Heart left ventricle (tissue), 16 donors: ENCODE measurements at places on chromosomes 16 and 17. TPM values are rescaled to one million over a fixed set of nuclear protein-coding genes. Genes with fewer than 3 reads are reported as not detected.
A peak's percentile ranks its signal among the peaks of the same experiment; 100 is the strongest.

DNA sequence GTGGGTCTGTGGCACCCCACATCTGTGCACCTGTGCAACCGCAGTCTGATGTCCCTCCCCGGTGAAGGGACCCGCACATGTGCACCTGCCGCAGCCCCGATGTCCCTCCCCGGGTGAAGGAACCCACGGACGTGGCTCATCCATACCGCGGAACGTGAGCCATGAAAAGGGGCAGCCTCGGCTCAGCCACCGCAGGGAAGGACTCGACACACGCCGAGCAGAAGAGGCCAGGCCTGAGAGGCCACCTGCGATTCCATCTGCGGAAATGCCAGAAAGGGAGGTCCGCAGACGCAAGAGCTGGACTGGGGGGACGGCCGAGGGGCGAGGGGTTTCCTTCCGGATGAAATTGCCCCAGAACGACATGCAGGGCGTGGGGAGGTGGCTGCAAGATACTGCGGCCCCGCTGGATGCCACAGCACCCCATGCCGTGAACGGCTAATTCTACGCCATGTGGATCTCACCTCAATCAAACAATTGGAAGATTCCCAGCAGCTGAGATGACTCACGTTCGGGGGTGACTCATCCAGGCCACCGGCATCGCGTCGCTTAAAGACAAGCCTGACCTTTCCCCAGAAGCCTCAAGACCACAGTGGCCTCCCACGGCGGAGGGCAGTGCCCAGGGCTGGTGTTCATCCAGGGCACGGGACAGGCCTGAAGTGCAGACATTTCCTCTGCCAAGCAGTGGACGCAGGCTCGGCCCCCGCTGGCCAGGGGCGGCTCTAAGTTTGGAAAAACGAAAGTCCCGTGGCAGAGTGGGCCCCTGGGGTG, 21.0 kb downstream of the SOX8 start:
- DNase-seq = no peak

GRCh38 chr17:57370037-57370581, 113.8 kb downstream of the MSI2 start:
- no peak for DNase-seq

DNA sequence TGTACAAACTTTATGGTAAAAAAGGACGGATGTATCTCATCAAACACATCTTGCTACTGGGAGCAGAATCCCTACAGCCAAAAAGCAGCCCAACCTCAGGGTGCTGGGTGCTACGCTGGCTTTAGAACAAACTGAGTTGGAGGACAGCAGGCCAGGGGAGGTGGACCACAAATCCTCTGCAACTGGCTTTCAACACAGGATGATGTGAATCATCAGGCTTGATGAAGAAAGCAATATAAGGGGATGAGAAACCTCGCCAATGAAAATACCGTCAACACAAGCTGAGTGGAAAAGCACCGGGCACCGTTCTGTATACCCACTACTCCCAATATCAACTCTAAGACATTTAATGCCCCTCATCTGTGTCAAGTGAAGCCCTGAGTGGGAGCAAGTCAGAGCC, 14.3 kb downstream of the HBQ1 start:
- DNase-seq = no peak

GRCh38 chr17:44599298-44600175, 42.3 kb downstream of the FZD2 start:
- peak; percentile 39 for DNase-seq

The KRT32 gene
- 0.16 TPM for total RNA-seq

- DNase-seq = peak; percentile 74
These were observed 587 bp upstream of the CDK5R1 start for GRCh38 chr17:32486111-32486700.

DNA sequence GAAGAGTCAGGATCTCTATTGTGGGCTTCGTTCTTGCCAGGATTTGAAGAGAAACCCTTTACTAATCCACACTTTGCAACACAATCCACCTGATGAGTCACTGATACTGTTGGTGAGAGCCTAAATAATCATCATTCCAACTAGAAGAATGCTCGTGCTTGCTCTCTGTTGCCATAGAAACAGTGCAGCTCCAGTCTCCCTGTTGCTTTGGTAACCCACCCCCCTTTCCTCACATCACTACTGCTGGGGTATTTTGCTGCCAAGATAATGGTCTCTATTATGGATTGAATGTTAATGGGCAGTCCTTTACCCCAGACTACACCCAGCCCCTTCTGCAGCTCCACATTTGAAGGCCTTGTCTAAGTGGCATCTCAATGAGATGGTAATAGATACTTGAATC, 190.4 kb downstream of the ABCC12 start:
- no peak for DNase-seq

The KRTAP4-11 gene
- not detected for total RNA-seq

GRCh38 chr16:83924686-83925085, 25.8 kb downstream of the MLYCD start:
- no peak for DNase-seq

- no peak for DNase-seq
These were observed 343.0 kb upstream of the CDH5 start for GRCh38 chr16:66023481-66023880.

GRCh38 chr17:60652454-60653247, 25.0 kb upstream of the BCAS3 start:
- DNase-seq = no peak

- no peak for DNase-seq
These were observed 15.4 kb upstream of the NLRC3 start for GRCh38 chr16:3592559-3592958.

DNA sequence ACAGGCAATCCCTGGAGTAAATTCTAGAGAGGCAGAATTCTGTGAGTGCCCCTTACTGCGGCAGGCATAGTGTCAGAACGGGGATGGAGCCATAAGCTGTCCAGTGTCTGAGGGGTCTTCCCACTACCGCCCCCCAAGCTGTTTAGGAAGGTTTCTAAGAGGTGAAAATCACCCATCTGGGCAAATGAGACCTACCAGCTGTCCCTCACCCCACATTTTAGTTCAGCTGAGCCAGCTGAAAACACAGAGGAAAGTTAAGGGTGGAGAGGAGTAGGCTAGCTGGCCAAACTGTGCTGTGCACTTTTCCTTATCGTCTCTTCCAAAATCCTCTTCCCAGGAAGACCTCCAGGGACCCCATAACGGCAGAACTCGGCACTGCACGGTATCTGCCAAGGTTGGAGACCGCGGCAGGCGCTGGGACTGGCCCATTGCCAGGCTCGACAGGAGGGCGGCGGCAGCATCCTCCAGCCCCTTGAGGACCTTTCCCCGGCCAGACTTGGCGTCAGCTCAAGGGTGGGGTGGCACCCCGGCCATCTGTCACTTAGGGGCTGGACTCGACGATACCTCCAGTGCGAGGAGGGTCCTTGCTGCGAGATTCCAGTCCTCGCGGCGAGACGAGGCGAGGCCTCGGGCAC, 955 bp downstream of the ACLY start:
- peak; percentile 79 for DNase-seq

GRCh38 chr17:66750781-66751543, 84.0 kb upstream of the CACNG5 start:
- no peak for DNase-seq

DNA sequence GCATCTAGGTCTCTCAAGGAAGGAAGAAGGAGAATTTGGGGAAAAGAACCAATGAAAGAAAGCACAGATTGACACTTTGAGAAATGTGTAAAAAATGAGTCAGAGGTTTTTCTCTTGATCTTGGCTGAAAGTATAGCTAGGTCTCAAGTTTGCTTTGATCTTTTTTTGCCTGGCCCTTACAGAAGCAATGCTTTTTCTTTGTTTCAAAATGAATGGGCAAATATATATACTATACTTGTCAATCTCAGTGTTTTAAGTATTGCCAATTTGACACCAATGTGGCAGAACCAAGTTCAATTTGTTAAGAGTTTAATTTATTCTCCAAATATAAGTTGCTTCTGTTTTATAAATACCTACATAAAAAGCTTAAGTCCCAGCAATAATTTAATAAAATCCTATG, 119.6 kb downstream of the PPM1E start:
- no peak for DNase-seq

The TMEM92 gene
- not detected for total RNA-seq

The MPV17L gene
- total RNA-seq = 7.4 TPM

The SLC35G6 gene
- not detected for total RNA-seq

- DNase-seq = no peak
These were observed 11.2 kb upstream of the EEF2K start for GRCh38 chr16:22194707-22195444.

GRCh38 chr17:1360975-1361374, 39.0 kb downstream of the YWHAE start:
- DNase-seq = no peak

DNA sequence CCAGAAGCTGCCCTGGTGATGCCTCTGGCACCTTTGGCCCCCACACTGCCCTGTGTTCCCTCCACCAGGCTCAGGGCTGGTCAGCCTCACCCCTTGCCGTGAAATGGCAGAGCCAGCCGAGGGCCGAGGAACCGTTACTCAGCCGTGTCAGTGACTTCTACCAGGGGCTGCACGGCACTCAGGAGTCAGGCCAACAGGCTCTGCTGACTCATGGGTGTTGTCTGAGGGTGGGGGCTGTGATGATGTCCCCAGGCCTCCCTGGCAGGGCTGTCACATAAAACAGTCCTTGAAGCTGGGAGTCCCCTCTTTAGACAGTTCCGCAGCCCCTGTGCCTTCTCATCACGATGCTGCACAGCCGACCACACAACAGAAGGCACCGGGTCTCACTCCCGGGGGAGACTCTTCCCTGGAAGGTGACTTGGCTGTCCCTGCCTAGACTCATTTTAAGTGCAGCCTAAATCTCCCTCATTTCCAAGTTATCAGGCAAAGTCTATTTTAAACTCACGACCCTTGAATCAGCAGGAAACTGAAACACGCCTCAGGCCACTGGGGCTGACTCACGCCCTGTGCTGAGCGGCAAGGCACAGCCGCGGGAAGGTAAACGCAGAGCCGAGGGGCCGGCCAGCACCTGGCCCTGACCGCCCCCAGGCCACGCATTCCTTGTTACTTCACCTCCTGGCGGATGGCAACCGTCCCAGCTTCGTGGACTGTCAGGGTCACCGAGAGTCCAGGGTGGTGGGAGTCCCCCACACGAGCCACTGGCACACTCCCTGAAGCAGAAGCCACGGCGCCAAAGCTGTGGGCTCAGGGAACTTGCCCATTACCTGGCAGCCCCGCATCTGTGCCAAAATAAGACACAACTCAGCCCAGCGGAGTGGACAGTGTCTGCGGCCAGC, 102.6 kb downstream of the ZNF778 start:
- peak; percentile 75 for DNase-seq

GRCh38 chr17:81323411-81323868, 28.3 kb upstream of the SLC38A10 start:
- no peak for DNase-seq

The KRTAP3-2 gene
- not detected for total RNA-seq

- no peak for DNase-seq
These were observed 3.7 kb downstream of the SOCS3 start for GRCh38 chr17:78356101-78356713.

The SMIM22 gene
- not detected for total RNA-seq

GRCh38 chr17:17691468-17692263, 10.4 kb downstream of the RAI1 start:
- DNase-seq = no peak

The CCL4 gene
- 10.3 TPM for total RNA-seq

DNA sequence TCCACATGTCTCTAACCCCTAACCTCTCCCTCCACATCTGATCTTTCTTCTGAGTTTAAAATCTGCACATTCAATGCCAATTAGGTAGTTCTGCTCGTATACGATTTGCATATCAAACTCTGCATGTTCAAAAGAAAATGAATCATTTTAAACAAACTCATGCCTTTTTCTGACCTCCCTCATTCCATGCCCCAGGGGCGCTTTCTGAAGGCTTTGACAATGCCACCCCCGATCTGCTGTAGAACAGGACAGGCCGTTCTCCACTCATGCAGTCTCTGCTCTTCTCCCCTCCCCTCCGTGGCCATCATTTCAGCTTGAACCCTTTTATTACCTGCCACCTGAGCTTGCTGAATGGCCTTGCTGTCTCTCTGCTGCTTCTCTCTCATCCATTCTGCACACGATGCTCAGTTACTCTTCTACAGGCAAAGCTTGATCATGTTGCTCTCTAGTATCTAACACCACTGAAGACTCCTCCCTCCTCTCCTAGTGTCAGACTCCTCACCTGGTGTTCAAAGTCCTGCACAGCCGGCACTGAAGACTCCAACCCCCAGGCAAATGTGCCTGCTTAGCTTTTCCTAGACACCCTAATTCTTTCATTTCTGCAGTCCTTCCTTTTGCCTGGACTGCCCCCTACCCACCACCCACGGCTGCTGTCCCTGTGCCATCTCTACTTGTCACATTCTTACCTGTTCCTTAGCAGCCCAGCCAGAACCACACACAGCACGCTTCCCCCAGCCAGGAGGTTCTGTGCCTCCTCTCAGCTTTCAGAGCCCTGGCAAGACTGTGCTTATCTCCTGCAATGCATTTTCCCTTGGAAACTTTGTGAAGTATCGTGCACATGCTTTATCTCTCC, 6.2 kb downstream of the TMEM238L start:
- no peak for DNase-seq

DNA sequence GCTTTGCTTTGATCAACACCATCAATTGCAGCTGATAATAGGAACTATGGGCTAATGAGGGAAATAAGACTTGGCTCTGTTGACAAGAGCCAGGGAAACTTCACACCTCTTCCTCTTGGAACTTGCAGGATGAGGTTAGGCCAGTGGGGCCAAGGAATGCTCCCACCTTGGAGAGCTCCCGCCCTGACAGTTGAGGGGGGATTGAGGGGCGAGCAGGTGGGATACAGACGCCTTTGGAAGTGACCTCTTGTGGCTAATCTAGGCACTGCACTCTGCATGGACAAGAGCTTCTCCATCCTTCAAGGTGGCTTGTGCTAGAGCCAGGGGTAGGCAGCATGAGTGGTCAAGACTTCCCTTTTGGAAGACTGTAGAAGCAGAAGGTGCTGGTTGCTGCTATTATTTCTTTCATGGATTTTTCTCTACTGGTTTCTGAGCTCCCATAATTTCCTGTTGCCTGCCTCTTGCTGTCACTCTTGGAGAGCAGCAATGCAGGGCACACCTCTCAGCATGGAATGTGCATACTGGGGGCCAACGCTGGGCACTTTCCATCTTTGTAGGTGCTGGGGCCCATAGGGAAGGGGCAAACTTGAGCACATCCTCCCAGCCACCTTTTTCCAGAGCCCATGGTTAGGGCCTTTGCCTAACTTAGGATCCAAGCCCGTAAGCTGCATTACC, 2.3 kb upstream of the PHF12 start:
- no peak for DNase-seq

The ATP2A1 gene
- not detected for total RNA-seq
